ENCODE measurements at places on chromosomes 6 and 20. TPM values are rescaled to one million over a fixed set of nuclear protein-coding genes. Genes with fewer than 3 reads are reported as not detected.

Gene DOK5
- total RNA-seq = under 0.01 TPM

Gene NHLRC1
- total RNA-seq = 3.3 TPM

DNA sequence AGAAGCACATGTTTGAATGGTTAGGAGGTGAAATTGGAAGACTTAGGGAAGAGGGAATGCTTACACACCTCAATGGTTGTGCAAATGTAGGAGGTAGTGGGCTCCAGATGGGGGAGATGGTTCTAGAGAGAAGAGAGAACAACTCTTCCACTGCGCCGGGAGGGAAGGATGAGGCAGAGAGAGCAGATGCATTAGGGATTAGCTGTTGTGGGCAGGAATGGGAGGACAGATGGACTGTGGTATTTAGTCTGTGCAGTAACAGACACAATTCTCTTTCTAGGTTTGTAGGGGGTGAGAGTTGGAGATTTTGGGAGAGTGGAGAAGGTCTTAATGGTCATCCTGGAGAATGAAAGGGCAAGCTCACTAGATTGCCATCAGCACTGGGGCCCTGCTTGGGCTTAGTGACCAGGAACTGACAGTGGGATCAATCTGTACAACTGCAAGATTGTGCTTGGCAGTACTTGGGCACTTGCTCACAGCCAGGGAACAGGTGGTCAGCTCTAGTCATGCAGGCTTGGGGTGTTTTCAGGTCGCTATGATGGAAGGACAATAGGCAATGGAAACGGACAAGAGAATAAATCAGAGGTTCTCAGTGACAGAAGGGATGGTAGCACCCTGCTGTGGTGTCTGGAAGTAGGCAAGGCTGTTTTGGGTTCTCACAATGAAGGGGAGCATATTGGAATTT lies 182.0 kb upstream of the MYLIP start:
- DNase-seq = no peak

- peak; percentile 4 for DNase-seq
These were observed 34.2 kb upstream of the GFRAL start for GRCh38 chr6:55293116-55293515.

- DNase-seq = peak; percentile 89
These were observed 102.7 kb upstream of the CNKSR3 start for GRCh38 chr6:154613137-154613676.

DNA sequence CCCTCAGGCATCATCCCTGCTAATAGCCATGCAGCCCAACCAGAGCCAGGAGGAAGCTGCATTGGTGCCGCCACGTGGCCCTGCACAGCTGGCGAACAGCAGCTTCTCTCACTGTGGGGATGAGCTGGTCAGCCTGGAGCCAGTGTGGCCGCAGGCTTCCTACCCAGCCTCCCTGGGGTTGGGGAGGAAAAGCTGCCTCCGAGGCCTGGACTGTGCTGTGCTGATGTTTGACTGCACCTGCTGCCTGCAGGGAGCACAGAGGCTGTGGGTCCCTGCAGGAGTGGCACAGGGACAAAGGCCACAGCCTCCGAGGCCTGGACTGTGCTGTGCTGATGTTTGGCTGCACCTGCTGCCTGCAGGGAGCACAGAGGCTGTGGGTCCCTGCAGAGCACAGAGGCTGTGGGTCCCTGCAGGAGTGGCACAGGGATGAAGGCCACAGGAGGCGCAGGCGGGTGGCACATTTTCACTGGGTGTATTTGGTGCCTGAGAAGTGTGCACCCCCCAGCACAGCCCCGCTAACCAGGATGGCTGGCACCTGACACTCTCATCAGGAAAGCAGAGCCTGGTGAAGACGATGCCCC lies 83.9 kb downstream of the DLL1 start:
- no peak for DNase-seq

Gene ARMH2
- not detected for total RNA-seq

- DNase-seq = no peak
These were observed 65.9 kb upstream of the OGFRL1 start for GRCh38 chr6:71222671-71223070.

DNA sequence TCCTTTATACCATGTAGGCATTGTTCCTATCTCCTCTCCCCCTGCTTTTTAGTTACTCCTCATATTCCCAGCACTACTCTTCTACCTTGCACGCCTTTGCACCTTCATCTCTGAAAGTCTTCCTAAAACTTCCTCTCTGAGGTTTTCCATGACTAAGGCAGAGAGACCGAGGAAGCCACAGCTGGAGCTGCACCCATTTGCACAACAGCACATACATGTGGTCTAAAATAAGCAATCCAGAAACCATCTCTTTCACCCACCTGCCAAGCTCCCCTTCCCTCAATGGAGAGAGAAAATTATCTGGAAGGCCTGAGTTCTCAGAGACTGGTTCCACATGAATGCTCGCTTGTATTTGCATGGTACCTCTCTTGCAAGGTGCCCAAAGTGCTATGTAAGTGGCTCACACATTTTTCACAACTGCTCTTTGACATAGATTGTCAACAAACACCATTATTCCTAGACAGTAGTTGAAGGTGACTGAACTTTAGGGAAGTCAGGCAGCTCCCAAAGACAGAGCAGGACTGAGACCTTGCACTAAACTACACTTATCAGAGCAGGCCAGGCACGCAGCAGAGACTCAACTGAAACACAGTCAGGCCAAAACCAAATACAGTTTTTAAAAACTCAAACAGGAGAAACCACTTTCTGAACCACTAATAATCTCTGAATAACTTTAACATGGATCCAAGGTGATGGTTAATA lies 313.2 kb downstream of the TFAP2A start:
- DNase-seq = no peak

DNA sequence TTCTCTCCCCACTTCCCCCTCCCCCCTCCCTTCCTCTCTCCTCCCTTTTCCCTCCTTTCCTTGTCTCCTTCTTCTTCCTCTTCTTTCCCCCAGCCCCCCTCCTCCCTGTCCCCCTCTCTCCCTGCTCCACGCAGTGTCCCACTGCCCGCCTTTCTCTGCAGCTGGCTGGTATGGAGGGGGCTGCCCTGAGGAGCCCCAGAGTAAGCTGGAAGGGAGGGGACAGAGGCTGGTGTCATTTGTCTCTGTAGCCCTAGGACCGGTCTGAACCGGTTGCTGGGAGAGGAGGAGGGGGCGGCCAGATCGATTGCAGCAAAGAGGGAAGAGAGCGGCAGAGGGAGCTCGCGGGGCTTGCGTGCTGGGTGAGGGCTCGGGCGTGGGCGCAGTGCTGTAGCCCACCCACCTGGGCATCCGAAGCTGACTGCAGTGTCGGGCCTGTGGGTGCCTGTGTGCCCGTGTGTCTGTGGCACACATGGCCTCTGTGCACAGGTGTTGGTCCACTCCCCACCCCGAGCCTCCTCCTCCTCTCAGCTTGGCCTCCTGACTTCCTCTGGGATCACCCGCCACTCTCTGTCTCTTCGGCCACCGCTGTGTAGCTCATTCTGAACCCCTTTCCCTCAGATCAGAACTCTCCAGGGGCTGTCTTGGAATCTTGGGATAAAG lies 50.6 kb downstream of the SRC start:
- no peak for DNase-seq

DNA sequence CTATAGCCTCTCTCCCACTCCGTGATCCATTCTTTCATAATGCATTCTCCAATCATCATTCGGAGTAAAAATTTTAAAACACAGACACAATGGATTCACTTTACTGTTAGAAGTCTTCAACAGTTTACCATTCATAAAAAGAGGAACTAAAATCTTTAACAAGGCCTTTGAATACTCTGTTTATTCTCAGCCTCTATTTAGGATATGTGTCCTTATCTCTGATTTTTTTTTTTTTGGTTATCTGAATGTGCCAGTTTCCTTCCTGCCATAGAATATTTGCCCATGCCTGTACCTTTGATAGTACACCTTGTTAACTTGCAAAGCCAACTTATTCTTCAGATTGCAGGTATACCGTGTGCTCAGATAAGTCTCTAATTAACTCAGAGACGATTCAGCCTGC lies 11.1 kb downstream of the CRISP1 start:
- no peak for DNase-seq

All from renal cortical epithelial cell (primary cell).